MG63 (cell line): ENCODE measurements at places on chromosomes 2 and 18.

GRCh38 chr18:44119607-44120006 lies 561.1 kb upstream of the SETBP1 start:
- DNase-seq, result no peak

DNA sequence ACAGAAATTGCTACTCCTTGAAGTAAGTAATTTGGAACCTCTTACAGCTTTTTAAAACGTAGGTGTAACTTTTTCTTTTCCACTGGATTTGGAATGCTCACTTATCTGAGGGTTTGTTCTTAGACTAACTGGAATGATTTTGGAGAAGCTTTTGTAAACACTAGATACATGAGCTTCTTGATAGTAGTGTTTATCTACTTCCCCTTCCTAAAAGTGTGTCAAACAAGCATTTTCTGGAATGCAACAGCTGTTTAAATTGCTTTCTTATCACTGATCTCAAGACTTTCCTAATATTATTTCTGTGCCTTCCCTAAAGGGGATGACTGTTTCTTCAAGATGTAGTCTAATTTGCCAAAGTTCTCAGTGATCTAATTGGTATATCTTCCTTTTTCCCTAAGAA lies 282.6 kb downstream of the CCDC178 start:
- no peak for DNase-seq

DNA sequence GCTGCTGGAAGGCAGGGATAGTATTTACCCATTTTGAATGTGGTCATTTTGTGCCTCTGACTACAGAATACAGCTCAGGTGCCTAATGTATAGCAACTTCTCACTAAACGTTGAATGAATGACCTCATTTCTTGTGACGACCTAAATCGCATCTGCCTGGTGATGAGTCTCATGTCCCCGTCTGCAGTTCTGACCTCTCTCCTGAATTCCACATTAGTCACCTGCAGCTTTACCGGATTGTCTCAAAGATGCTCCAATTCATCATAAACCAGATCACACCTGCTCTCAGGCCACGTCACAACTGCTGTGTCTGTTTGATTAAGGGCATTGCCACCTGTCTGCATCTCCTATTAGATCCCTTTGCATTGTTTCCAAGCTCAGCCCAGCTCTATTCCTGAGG lies 133.6 kb upstream of the MYT1L start:
- no peak for DNase-seq

DNA sequence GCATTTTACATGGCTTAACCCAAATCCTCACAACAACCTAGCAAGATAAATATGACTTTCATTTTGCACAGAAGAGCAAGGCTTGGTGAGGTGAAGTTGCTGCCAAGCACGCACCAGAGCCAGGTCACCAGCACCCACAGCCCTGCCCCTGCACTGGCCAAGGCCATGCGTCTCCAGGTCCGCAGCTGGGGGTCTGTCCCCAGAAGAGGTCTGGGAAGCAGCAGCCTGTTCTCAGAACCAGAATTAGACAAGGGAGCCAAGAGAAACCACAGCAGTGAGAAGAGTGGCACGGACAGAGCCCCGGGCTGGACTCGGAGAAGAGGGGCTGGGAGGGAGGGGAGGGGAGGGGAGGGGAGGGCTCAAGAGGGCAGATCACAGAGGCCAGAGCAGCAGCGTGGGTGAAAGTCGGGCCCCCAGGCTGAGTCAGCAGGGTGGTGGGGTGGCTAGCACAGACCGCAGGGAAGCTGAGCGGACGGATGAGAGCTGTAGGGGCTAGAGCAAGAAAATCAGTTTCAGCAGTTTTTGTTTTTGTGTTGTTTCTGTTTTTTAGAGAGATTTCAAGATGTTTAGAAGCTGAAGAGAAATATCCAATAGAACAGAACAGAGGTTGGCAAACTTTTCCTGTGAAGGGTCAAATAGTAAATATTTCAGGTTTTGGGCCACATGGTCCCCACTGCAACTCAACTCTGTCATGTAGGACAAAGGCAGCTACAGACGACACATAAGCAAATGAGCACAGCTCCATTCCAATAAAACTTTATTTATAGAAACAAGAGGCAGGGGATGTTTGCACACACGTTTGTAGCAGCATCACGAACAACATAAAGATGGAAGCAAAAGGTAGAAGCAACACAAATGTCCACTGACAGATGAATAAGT lies 7.4 kb upstream of the MTERF4 start:
- DNase-seq, result no peak

DNA sequence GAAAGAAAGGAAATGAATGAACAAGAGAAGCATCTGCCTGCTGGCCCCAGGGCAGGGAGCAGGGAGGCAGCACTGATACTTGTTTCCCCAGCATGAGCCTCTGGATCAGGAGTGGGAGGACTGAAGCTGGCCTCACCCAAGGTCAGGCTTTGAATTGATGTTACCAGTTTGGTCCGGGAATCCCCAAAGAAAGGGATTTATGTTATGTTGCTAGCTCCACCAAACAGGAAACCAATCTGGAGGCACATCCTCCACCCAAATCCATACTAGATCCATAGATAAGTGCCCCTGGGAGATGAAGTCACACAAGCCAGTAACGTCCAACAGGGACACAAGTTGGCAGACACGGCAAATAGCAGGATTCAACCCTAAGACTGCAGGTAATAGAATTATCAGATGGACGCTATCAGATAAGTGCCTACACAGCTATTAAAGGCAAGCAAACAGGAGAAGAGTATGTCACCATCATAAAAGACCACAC lies 85.9 kb downstream of the MTCL1 start:
- no peak for DNase-seq

GRCh38 chr2:144026753-144027152 lies 493.2 kb downstream of the ZEB2 start:
- DNase-seq, result no peak

DNA sequence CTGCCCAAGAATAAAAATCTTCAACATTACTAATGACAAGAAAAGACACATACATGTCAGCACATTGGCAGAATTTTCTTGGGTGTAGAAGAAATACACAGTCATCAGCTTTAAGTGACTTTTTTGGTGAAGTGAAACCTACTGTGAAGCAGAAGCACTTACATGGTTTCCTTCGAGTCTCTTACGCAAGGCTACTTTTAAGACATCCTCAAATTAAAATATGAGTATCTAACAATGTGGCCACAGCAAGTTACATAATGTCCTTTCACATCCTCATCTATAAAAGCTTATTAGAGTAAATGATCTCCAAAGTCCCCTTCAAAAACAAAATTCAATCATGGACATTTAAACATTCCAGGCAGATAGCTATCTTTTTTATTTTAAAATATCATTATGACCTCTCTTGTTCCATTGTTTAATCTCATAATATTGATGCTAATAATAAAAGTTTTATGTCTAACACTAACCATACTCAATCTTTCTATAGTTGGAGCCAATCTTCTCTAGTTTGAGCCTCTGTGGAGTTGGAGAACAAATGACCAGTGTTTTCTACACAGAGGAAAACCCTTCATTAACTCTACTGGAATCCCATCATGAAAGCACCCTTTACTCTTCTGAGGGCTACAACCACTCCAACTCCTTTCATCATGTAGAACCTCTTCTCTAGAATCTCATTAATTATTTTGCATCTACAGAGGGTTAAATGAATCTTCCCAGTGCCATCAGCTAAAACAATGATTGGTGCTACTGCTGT lies 182.2 kb upstream of the ZFP36L2 start:
- DNase-seq, result no peak

- DNase-seq, result no peak
These were observed 469.9 kb downstream of the NUP35 start for GRCh38 chr2:183594150-183594549.

DNA sequence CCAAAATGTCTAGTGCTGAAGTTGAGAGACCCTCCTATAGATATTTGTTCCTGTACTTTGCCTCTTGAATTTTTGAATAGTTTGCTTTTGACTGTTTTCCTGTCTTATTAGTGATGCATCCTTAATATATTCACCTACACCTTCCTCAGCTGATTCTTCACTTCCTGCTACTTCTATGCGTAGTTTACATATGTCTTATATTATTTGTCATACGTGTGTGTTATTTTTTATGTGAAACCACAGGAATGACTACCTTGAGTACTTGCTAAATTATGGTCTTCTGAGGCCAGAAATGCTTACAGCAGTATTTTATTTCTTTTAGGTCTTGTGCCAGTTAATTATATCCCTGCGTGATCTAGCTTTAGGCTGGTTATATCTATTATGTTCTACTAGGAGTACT lies 9.9 kb downstream of the UBE2E3 start:
- DNase-seq, result no peak

DNA sequence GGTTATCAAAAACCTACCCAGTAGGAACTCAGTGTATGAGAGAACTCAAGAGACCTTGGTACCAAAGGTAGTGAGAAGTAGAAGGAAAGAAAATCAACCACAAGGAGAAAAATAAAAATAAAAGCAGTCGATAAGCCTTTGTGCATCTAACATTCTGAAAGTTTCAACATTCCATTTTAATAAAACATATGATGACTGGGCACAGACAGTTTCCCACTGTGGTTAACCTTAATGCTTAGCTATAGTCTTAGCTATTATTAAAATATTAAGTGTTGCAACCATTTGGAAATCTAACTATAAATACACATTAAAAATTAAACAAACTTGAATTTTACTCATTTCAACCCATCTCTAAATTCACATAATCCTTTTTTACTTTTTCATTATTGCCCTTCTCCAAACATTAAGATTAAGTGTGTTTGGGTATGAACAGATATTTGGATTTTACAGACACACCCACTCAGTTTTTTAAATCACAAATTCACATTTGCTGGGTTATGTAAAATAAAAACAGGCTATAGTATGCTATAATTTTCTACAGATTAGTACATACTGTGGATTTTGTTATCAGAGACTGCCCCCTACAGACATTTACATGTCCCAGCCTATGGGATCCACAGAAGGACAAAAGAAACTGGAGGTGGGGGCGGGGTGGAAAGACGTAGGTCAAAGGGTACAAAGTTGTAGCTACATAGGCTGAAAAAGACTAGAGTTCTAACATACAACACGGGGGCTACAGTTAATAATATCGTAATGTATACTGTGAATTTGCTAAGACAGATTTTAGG lies 32.8 kb downstream of the SRBD1 start:
- no peak for DNase-seq

DNA sequence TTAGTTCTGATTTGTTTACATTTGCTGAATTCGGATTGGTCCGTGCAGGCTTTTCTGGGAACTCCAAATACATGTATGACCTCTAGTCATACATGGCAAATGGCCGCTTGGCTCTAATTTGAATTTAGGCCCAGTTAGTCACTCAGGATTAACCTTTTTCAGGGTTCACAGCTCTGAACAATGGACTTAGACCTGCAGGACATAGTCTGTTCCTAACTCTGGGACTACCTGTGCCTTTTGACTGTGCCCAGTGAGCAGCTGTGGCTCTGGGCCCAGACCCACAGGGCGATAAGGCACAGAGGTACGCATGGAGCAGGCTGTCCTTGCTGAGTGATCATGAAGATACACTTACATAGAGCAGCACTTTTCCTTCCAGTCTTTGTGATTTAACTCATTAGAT lies 28.5 kb downstream of the IL37 start:
- no peak for DNase-seq

DNA sequence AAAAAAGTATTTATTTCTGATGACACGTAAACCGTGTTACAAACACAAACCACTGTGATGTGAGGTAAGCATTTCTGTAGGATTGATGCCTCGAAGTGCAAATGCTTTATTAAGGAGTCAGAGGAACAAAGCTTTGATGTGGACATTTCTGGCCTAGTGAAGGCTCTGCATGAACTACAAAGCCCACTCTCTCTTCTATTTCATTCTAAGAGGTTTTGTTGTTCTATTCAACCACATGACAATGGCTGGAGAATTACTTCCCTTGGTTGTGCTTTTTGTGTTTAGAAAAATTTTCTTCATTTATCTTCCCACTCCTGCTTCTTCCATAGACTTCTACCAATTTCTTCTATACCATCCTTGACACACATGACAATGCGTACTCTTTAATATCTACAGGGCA lies 125.7 kb upstream of the CCDC195 start:
- no peak for DNase-seq

- DNase-seq, result no peak
These were observed 2.5 kb downstream of the SNED1 start for GRCh38 chr2:241000831-241001321.

DNA sequence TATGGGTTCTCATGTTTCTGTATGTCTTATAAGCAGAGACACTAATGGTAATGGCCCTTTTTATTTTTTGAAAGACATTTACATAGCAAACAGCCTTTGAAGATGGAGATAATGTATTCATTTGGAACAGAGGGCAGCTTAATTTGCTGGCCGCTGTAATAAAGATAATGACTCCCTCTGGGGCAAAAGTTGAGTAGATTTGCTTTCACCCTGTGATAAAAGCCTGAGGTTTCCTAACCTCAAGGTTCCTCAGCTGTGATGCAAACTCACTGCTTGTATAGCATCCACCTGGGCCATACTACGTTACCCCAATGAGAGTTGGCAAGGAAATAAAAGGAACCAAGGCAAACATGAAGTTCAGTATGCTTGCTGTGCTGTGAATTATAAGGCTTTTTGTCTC lies 54.8 kb downstream of the TEX51 start:
- no peak for DNase-seq

DNA sequence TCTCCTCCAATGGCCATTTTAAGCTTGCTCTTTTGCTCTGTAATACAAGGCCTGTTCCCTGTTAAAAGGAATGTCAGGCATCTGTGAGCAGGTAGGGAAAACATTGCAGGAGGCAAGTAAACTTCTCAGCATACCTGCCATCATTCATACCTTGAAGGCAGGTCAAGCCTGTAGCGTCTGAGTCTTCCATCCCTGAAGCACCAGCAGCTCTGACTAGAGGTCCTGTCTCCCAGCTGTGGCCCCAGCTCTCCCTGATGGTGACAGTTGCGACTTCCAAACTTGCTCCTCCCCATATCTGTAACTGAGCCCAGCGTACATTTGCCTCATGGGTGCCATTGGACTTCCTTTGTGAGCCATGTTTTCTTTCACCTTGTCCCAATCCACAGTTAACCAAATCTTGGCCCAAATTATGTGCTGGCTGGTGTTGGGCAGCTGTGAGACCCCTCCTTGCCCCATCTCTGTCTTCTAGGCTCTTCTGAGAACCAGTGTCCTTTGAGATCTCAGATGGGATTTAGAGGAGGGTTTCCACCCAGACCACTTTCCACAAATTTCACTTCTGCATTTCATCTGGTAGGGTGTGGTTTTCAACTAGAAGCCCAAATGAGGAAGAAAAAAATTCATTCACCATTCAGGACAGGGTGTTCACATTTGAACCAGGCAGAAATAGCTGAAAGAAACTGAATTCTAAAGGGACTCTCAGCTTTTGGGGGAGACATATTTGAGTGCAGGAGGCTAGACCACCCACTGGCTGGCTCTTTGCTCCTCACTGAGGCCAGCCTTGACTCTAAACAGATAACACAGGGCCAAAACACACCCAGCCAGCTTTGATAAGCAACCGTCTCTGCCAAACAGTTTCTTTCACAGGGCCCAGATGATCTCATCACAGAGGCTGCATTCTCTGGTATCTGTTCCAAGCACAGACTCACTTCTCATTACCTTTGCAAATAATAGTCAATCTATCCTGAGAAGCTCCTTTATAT lies 66.4 kb upstream of the MSH2 start:
- DNase-seq, result peak; percentile 22
